CD4-positive, alpha-beta T cell treated with Interleukin-12 subunit alpha and Interleukin-12 subunit beta, for 1 hour (primary cell): ENCODE measurements at places on chromosomes 3 and 15.

- DNase-seq: no peak
These were observed 72.4 kb downstream of the SENP2 start for GRCh38 chr3:185658504-185658912.

DNA sequence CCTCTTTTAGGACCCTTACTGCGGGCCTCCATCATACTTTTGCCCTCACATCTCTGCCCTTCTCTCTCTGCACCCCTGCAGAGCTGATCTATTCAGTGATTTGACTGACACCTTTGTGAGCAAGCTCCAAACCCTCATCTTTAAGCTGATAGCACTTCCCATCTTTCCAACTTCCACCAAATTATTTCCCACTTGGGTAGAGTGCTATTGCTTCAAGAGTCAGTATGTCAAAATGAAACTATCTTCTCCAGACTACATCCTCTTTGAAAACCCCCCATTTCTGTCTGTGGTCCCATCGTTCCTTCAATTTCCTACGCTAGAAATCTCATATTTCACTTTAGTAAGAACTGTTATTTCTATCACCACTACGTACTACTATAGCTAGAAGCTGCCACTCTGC, 19.7 kb downstream of the ZWILCH start:
- no peak for DNase-seq

DNA sequence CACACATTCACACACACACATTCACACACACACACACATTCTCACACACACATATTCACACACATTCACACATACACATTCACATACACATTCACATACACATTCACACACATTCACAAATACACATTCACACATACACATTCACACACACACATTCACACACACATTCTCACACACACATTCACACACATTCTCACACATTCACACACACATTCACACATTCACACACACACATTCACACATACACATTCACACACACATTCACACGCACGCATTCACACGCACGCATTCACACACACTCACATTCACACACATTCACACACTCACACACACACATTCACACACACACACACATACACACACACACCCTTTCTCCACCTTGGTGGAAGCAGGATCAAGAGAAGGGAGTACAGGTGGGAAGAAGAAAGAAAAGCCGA, 5.7 kb upstream of the HAPLN3 start:
- no peak for DNase-seq

DNA sequence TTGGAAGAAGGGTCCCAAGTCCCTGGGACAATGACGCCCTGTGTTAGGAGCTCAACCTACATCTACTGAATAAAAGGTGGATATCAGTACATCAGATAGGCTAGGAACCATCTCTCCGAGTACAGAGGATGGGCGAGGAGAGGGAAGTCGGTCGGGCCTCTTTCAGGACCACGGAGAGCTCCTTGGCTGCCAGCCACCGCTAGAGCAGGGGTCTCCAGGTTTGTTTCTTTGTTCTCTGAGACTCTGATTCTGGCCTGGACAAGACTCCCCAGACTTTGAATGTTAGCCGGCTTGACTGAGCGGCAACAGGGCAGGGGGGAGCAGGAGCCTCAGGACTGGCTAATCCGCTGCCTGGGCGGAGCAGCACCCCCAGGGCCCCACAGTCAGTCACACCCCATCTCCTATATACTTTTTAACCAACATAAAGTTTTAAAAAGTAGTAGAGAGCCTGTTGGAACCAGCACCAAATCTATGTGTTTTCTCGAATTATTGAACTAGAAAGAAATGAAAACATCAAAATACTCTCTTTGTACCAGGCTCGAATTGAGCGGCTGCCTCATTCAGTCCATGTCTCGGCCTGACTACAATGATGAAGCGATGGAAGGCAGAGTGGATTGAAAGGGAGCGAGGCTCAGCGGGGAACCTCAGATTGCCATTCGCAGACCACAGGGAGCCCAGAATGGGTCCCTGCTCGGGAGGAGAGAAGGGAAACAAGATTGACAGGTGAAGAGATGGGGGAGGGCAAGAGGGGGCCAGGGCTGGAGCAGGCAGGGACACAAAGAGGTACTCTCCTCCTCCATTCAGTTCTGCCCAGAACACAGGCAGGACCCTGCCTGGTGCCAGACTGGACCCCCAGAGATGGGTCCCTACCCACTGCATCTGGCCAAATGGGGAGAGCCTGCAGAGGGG, 131.6 kb downstream of the TPRA1 start:
- DNase-seq: no peak

DNA sequence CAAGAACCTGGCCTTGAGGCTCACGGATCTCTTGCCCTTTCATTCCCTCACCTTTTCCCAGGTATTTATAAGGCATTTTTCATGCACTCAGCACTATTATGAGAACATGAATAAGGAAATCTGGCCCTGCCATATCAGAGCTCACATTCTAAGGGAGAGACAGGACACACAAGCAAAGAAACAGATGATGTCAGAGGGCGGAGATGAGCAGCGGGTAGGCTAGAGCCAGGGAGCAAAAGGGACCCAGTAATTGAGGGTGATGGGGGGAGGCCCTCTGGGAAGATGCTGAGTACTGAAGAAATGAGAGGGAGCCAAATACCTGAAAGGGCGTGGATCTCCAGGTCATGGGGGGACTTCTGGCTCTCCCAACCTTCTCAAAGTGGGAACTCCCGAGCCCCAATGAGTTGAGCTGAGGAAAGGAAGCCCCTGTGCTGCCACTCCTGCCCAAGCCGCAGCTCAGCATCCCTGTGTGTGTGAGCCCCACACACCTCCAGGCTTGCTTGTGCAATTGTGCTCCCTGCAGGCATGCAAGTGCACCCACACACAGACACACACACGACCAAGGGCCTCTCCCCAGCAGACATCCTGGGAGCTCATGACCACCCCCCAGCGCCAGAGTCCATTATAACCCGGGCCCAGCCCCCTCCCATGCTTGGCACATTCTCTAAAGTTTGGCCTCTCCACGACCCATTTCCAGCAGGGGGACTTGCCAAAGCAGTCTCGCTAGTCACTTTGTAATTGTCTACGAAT, 81.4 kb upstream of the PXYLP1 start:
- DNase-seq: no peak

DNA sequence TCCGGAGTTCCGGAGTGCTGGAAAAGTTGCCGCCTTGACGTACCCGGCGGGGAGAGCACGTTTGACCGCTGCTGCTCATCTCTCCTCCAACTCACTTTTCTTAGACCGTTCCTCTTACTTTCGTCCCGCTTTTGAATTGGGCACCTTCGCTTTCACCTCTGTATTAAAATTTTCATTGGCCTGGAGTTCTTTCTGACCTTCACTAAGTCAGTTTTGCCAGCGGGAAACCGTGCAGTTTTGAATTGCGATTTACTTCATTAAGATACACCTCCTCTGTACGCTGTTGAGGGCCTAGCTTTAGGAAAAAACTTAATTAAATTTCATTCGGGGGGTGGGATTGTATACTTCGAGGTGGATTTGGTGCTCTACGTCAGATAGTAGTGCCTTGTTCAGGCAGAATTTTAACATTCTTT, 1.3 kb downstream of the GMPS start:
- peak; percentile 12 for DNase-seq

DNA sequence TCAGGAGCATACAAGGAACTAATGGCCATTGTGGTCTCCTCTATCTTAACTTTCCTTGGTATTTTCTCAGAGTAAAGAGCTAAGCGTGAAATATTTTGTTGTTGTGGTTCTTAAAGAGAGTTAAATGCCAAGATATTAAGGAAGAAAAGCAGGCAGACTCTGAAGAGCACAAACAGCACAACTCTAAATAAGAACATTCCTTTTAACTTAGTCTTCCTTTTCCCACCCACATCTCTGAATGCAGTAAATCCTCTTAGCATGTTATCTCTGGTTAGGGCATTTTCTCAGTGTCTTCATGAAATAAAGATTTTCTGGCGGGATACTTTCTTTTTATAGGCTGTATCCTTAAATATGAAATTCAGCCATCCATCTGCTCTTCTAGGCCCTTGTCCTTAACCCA, 1.5 kb downstream of the GPR87 start:
- no peak for DNase-seq

- peak; percentile 95 for DNase-seq
These were observed at the start of the genes CEP19 and PIGX for GRCh38 chr3:196711838-196712513. Gene CEP19, minus strand, starts transcription at chr3:196712250. Its CDS starts 3,593 bp downstream, at chr3:196708657. Gene PIGX, plus strand, starts transcription at chr3:196712377.

DNA sequence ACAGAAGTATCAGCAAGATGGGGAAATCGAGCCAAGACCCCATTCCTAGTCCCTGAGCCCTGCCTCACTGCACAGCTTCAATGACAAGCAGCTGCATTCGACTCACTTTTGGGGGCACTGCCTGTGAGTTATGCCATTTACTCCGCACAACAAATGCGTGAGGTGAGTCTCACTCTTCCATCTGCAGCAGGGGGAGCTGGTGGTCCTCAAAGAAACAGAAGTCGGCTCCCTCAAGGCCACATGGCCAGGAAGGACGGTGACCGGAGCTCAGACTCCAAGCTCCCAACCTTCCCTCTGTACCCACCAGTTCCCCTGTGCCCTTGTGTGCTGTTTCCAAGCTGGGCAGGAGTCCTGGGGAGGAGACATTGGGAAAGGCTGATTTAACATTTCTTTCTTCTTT, 127.7 kb upstream of the IQSEC1 start:
- DNase-seq: no peak

- DNase-seq: no peak
These were observed 98.0 kb downstream of the ATG7 start for GRCh38 chr3:11370191-11370590.

GRCh38 chr3:63768386-63768785, 50.7 kb upstream of the C3orf49 start:
- no peak for DNase-seq

DNA sequence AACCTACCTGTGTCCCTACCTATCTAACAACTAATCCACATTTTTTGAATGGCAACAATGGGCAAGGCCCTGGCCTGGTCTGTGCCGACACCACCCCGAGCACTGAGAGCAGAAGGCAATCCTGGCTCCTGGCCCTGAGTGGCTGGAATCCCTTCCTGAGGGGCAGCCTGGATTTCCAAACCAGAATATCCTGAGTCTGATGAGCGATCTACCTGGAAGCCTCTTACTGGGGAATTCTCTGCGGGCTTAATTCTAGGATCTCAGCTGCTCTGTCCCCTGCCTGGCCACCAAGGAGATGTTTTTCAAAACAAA, 22.1 kb downstream of the ATP2B2 start:
- DNase-seq: no peak

DNA sequence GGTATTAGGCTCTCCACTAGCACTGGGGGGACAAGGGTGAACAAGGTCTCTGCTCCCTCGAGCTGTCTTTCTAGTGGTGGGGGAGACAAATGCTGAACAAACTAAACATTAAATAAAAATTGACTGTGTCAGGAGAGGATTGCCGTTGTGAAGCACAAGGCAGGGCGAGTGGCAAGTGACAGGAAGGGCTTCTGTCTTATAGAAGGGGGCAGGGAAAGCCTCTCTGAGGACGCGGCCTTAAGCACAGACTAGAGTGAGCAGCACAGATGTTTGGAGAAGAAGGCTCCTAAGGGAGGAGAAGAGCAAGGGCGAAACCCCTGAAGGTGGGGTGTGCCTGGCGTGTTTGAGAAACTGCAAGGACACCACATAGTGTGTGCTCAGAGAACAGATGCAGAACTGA, 50.9 kb upstream of the ATP2B2 start:
- no peak for DNase-seq

GRCh38 chr3:56125358-56126005, 342.8 kb downstream of the ERC2 start:
- DNase-seq: no peak

- no peak for DNase-seq
These were observed 49.2 kb upstream of the LRRFIP2 start for GRCh38 chr3:37223576-37223975.

- no peak for DNase-seq
These were observed 24.9 kb upstream of the GABRA5 start for GRCh38 chr15:26841941-26842340.

DNA sequence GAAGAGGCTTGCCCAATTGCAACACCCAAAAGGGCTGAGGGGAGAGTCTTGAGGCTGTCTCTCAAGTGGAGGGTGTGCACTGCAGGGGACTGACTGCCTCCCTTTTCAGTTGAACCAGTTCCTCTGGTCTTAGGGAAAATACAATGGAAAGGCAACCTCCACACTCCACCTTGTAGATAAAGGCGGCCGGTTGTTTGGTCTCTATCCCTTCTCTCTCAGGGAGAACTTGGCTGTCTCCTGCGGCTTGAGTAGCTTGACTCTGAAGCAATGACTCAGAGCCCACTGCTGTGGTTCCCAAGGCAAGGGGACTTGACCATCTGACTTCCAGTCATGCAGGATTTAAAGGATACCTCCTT, 143.2 kb upstream of the UMPS start:
- DNase-seq: no peak

- DNase-seq: no peak
These were observed 222.7 kb downstream of the EFHB start for GRCh38 chr3:19711160-19711782.

DNA sequence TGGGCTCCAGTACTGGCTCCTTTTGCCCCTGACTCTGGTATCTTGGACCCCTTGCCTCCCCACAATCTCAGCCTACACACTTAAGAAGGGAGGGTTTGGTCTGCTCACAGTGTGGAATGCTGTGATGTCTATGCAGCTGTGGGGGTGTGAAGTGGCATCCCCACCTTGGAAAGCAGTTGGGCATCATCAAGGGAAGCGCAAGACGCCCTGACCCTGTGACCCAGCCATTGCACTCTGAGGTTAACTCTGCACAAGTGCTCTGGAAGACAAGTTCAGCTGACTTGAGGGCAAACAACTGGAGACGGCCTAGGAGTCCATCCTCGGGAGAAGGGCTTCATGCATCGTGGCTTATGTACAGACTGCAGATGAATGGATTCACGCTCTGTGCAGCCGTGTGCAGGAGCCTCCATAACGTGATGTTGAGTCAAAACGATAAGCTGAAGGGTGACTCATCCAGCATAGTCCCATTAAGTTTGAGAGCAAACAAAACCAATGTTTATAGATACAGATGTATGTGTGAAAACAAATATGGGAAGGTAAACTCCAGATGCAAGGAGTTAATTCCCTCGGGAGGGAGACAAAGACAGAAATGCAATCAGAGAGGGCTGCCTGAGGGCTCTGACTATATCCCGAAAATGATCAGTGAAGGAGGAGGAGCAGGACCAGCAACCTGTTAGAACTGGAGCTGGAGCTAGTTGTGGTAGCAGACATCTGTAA, 86.8 kb downstream of the LSM3 start:
- DNase-seq: no peak

DNA sequence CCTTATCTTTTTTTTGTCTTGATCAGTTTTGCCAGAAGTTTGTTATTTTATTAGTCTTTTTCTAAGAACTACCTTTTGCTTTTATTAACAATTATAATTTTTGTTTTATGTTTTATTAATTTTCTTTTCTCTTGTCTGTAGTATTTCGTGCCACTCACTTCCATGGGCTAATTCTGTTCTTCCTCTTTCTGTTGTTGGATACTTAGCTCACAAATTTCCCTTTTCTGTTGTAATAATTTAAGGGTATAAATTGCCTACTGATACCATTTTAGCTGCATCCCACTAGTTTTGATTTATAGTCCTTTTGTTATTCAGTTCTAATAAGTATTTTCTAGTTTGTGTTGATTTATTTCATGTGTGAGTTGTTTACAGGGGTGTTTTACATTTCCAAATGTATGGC, 48.6 kb downstream of the SNRK start:
- DNase-seq: no peak

- no peak for DNase-seq
These were observed 109.2 kb downstream of the CD47 start for GRCh38 chr3:107981471-107982111.
